HEK293T (cell line): ENCODE measurements at places on chromosomes 5 and 9.
A peak's percentile ranks its signal among the peaks of the same experiment; 100 is the strongest.

- no peak for DNase-seq
Measured at GRCh38 chr9:4334410-4334813, 34.5 kb upstream of the GLIS3 start.

GRCh38 chr5:14447958-14448911 lies 133.4 kb upstream of the OTULINL start:
- no peak for DNase-seq

DNA sequence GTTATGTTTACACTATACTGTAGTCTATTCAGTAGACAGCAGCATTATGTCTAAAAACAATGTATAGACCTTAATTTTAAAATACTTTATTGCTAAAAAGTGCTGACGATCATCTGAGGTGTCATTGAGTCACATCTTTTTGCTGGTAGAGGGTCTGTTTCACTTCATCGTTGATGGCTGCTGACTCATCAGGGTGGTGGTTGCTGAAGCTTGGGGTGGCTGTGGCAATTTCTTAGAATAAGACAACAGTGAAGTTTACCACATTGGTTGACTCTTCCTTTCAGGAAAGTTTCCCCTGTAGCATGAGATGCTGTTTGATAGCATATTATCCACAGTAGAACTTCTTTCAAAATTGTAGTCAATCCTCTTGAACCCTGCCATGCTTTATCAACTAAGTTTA lies 150.3 kb downstream of the FBXL7 start:
- DNase-seq = no peak

DNA sequence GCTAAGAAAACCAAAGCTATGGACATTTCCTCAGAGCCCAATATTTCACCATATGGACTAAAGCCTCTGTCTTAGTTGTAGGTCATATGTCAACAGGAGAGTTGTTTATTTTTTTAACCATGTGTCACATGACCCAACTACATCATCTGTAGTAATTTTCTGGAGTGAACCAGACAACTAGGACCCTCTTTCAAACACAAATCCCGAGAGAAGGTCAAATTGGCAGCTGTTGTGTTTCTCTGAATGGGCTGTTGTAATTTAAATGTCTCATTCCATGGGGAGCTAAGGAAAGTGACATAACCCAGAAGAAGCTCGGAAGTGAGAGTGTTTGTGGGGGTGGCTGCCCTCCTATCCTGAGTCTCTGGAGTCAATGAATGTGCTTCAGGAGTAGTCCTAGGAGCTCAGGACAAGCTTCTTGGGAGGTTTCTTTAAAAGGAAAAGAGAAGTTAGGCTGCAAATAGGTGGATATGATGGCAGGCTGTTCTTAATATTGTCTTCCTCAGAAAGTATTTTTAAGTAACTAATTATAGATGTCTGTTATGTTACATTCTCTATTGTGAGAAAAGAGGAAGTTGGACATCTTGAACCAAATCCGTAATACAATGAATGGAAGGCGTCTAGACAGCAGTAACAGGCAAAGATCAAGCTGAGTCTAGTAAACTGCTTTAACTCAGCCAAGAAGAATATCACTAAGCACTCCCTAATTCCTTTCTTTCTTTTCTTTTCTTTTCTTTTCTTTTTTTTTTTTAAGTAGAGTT lies 50.1 kb downstream of the TMEM167A start:
- no peak for DNase-seq

DNA sequence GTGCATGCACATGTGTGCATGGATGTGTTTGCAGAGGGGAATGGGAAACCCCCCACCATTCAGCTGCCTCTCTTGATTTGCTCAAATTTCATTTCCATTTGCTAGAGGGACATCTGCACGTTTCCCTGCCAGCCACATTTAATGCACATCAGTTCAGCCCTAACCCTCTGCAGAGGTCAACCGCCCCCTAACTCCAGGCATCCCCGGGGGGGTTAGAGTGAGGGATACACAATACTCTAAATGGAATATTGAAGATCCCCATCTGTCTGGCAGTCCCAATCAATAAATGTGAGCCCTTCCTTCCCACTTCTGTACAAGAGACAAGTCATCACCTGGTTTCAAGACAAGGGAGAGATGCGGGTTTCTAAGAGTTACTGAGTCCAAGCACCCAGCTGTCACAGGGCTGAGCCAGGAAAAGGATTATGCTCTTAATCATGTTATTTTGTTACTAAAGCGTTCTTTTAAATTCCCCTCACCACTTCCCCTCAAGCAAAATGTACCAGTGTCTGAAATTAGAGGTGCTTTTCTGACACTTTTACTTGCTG lies 134.1 kb downstream of the SEMA6A start:
- no peak for DNase-seq

GRCh38 chr5:9820691-9821449 lies 190.7 kb upstream of the TAS2R1 start:
- DNase-seq = no peak

DNA sequence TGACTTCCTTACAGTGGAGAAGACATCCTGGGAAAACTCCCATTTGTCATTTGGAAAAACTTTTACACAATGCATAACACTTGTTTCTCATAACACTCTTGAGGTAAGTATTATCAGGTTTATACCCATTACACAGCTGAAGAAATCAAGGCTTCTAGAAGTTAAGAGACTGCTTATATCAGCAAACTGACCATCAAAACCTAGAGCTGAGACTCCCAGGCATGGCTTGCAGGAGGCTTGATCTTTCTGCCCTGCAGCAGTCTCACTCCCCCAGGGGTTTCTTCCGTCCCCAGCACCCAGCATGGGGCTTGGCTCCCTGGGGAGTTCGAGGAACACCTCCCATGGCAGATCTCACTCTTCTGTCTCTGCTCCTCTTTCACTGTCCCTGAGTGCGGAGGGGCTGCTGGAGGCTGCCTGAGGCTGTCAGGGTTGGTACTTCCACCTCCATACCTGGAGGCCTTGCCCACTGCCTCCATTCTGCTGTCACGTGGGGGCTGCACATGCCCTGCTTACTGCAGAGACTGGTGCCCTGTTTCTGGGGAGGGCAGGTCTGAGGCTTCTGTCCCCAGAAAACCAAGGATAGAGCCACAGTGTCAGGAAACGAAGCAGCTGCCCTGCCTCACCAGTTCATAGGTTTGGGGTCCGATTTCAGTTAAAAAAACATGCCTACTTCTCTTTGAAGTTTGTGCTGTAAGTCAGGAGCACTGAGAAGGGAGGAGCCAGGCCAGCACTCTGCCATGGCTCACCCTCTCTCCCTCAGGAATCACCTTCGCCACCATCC lies 202.5 kb downstream of the PAX5 start:
- DNase-seq = no peak

- DNase-seq = no peak
Measured at GRCh38 chr5:100708645-100709171, 173.5 kb downstream of the FAM174A start.

GRCh38 chr5:154755361-154756008 lies at the start of gene LARP1:
TSS of gene LARP1 (plus strand) at chr5:154755377. CDS start at chr5:154755758, 381 bp downstream.
- DNase-seq = no peak

DNA sequence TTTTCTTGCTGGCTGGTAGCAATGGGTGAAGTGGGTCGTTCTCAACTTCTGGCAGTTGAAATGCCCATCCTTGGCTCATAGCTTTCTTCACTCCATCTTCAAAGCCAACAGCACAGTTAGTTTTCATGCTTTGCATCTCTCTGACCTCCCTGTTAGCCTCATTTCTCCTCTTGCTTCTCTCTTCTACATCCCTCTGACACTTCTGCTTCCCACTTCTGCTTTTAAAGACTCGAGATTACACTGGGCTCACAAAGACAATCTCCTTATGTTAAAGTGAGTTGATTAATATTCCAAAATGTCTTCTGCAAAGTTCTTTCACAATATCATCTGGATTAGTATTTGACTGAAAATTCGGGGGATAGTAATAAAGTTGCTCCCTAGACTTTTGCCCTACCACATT lies 684.8 kb upstream of the CCNG1 start:
- no peak for DNase-seq

- DNase-seq = no peak
Measured at GRCh38 chr9:556199-556598, 285.3 kb upstream of the DMRT1 start.

DNA sequence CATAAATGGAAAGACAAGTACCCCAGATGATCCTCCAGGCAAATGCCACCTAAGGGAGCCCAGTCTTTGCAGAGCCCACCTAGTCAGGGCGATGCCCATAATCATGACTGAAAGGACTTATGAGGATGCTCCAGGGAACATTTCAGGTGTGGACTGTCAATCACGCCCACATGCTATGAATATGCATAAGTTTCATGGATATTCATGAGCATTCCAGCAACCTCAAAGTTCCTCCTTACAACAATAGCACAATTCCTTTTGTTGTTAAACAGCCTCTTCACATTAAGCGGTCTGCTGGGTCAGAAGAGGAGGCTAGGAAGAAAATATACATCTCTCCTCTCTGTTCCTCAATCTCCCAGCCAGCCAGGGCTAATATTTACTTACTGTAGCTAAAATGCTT lies 161.6 kb downstream of the C5orf15 start:
- DNase-seq = no peak

- DNase-seq = no peak
Measured at GRCh38 chr9:859251-859650, 17.8 kb downstream of the DMRT1 start.

- DNase-seq = no peak
Measured at GRCh38 chr5:120564013-120564412, 99.9 kb downstream of the PRR16 start.

DNA sequence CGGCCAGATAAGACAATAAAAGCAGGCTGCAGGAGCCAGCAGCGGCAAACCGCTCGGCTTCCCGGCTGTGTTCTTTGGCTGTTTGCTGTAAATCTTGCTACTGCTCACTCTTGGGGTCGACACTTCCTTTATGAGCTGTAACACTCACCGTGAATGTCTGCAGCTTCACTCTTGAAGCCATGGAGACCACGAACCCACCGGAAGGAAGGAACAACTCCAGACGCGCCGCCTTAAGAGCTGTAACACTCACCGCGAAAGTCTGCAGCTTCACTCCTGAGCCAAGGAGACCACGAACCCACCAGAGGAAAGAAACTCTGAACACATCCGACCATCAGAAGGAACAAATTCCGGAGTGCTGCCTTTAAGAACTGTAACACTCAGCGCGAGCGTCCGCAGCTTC lies 451.7 kb downstream of the AGTPBP1 start:
- DNase-seq = no peak

DNA sequence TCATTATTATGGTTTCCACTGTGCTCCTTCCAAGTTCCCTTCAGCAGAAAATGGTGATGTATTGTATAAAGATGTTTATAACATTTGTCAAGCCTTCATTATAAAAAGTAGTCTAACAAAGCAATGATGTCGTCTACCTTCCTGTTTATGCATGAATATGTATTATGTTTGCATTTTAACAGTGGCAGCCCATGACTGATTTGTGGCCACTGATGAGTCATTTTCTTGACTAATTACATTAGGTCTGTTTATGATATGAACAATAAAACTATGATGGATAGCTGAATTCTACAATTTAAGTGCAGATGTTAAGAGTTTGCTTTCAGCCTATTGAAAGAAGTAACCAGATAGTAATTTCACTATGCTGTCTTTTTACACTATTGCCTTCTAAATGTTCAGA lies 75.4 kb upstream of the ADAMTS19 start:
- DNase-seq = no peak

GRCh38 chr5:157335534-157336422 lies 69.9 kb downstream of the CYFIP2 start:
- DNase-seq = no peak

GRCh38 chr9:98501819-98502218 lies 206.9 kb downstream of the GABBR2 start:
- DNase-seq = no peak

DNA sequence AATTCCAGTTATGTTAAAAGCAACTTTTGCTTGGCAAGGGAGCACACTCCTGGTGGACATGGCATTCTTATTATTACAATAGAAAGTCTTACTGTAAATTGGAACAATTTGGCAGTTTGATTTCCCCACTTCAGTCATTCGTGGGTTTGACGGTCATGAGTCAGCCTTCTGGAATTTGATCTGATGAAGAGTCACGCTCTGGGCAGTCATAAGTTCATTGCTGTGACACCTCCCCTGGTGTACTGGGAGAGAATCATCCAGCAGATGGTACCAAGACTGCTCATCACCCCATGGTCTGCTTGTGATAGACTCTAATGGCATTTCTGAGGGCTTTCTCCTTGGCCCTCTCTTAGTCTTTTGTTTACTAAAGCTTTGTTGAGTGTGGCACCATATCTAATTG lies 53.8 kb downstream of the GLRA1 start:
- no peak for DNase-seq

GRCh38 chr9:85224729-85225128 lies 517.0 kb downstream of the AGTPBP1 start:
- no peak for DNase-seq

DNA sequence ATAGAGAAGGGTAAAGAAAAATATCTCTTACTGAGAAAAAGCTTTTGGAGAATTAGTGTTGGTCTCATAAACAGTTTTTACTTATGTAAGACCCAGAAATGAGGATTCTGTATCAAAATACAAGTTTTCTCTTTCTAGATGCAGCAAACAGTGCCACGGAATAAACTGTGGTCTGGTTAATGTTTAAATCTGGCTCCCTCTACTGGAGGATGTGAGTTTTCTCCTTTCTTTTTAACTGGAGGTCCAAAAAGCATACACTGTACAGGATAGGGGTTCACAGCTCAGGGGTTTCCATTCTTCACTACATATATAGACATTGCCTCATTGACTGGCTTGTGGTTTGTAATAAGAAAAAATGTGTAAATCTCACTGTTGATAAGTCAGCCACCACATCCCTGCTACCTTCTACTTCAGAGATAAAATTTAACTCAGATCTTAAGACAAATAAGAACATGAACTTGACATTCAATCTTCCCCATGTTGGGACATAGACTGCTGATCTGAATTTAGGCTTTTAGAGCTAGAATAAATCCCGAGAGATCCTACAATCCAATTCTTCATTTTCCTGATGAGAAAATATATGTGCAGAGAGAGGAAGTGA lies 98.9 kb downstream of the CFAP95 start:
- DNase-seq = peak; percentile 47

GRCh38 chr9:20082406-20082805 lies 293.6 kb upstream of the SLC24A2 start:
- DNase-seq = no peak

DNA sequence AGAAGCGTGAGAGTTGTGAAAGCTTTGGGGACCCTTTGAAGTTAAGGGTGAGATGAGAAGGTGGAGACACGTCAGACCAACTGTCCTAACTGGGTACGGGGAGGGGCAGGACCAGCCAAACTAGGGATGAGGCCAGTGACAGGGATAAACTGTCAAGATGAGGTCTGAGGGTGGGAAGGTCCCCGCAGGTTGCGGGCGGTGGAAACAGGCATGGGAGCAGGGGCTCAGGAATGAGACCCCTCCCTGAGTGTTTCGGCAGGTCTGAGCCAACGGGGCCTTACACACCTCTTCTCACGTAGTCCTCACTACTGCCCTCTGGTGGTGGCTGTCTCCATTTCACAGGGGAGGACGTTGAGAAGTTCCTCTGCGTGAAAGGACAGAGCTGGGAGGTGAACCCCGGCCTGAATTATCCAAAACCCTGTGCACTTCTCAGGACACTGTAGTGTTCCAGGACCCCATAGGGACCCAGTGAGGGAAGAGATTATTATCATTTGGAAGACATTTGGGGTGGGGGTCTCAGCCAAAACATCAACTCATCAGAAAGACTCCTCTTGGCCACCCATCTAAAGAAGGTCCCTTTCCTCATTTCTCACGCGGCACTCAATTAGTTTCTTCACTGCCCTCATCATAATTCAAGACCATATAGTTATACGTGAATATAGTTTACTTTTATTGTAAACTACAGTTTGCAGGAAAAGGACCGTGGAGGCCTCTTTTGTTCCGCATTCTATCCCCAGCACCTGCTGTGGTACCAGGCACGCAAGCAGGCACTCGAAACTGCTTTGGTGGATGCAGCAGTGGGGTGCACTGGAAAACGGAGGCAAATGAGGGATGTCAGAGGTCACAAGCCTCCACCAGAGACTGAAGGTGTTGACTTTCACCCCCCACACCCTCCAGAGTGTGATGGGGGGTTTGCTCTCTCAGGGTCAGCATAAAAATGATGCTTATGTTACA lies 21.7 kb upstream of the NANS start:
- peak; percentile 85 for DNase-seq
